ENCODE measurements at places on chromosomes 16 and 17. TPM values are rescaled to one million over a fixed set of nuclear protein-coding genes. Genes with fewer than 3 reads are reported as not detected.

Gene PHF23
- 20.3 TPM for total RNA-seq

Gene PEX12
- total RNA-seq: 4.2 TPM

Gene ELMO3
- 2.4 TPM for total RNA-seq

Gene EXOC3L1
- 3.9 TPM for total RNA-seq

Gene NPIPB8
- not detected for total RNA-seq

Gene KRT32
- not detected for total RNA-seq

GRCh38 chr17:10648956-10649355 lies 8.2 kb downstream of the MYH3 start:
- DNase-seq: no peak

DNA sequence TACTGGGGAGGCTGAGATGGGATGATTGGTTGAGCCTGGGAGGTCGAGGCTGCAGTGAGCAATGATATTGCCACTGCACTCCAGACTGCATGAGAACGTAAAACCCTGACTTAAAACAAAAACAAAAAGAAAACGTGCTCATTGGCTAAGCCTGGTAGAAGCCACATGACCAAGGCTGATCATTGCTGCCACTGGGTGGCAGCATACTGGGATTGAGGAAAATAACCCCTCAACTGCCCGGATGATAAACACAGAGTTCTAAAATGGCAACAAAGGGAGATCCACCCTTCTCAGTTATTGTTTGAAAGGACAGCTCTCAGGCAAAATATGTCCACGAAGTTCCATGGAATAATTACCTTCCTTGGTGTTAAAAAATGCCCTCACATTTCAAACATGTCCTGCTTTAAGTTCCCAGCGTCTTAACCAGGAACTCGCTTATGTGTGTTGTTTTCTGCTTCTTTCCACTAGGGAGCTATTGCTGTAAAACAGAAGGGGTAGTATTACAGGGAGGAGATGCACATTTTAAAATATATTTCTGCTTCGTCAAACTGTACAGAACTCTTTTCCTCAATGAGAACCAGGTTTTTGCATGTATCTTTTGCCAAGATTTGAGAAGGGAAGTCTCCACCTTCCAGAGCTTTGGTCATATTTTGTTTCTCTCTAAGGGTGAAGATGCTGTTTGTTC lies 675.3 kb downstream of the MAF start:
- no peak for DNase-seq

DNA sequence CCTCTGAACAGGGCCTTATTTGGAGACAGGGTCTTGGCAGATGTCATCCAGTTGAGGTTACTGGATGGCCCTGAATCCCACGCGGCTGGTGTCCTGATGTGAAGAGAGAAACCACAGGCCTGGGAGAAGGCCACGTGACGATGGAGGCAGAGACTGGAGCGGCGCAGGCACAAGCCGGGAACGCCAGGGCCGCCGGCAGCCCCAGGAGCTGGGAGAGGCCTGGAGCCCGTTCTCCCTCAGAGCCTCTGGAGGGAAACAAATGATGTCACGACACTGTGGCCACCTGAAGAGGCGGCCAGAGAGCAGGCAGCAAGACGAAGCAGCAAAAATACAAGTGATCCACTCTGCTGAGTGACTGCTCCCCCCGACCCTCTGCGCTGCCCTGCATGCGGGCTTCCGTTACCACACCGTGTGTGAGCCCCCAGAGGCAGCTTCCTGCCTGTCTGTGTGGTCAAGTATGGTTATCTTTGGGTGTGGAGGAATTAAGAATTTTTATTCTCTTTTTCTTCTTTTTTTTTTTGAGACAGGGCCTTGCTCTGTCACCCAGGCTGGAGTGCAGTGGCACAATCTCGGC lies 11.6 kb downstream of the CD7 start:
- no peak for DNase-seq

DNA sequence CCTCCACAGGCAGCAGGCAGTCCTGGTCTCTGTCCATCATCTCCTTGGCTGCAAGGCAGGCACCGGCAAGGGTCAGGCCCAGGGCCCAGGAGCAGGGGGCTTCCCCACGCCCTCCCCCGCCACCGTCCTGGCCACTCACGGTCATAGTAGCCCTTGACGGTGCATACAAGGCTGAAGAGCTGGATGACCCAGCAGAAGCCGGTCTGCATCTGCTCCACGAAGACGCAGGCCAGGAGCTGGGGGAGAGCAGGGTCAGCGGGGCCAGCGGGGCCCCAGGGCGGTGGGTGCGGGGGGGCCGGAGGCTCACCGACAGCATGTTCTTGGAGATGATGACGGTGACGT lies 20.1 kb downstream of the CTU2 start:
- DNase-seq: no peak

DNA sequence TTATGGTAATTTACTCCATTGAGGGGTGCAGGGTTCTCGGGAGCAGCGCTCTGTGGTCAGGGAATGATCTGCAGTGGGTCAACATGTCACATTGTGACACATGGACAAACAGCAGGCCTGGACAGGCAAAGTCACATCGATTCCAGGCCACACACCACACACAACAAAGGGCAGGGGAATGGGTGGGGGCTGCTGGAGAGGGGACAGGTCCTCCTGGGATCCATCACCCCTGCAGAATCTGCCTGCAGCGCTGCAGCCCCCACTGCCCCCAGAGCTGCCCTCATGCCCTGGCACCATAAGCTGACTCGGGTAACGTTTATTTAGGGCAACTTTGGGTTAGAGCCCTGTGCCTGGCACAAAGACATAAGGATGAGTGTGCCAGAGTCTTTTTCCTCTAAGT lies 9.1 kb downstream of the PEMT start:
- DNase-seq: no peak

DNA sequence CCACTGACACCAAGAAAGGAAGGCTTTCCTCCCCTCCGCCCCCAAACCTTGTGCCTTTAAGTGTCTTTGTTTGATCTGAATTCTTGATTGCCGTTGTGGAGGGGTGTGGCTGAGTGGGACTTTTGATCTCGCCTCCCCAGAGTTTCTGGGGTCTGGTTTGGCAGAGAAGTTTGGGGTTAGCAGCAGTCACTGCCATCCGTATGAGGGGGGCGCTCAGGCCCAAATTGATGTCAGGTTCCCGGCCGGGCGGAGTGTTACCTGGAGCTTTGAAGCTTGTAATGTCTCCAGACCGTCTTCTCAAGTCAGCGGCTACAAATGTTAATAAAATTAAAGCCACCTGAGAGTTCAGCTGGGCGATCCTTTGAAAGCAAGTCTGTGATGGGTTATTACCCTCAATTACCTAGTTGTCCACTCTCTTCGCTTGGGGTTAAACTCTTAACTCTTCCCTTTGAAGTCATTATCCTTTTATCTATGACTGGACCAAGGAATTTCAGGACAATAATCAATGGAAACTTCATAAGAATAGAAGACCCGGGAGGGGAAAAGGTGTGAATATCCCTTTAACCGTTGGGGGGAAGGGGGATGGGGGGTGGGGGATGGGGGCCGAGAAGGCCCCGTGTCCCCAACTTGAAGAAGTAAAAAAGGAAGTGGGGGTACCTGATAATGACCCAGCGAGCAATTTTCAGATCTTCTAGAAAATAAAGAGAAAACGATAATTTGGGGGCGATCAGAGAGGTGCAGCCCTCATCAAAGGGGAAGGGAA lies 31.8 kb upstream of the AXIN2 start:
- DNase-seq: no peak

- no peak for DNase-seq
Observed at GRCh38 chr17:77344038-77344437, 203.3 kb downstream of the SEC14L1 start.

- no peak for DNase-seq
Observed at GRCh38 chr16:19843371-19843770, 41.3 kb downstream of the GPRC5B start.

- no peak for DNase-seq
Observed at GRCh38 chr17:15406081-15406480, 61.3 kb downstream of the CDRT4 start.

- DNase-seq: no peak
Observed at GRCh38 chr17:55742272-55743102, 8.4 kb upstream of the PCTP start.

DNA sequence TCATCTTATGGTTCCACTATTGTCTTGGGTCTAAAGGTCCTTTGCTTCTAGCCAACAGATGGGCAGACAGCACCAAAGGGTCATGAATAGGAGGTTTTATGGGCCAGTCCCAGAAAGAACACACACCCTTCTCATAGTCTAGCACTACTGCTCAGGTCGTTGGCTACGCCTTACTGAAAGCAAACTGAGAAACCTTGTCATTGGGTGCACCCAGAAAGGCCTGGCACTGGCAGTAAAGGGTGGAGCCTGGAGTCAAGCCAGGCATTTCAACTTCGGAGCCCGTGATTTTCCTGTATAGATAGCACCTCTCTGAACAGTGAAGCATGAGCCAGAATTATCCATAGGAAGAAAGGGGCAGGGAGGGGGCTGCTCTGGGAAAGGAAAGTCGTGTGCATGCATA lies 74.9 kb downstream of the VAT1L start:
- DNase-seq: no peak

- DNase-seq: no peak
Observed at GRCh38 chr16:12111223-12111622, 134.7 kb downstream of the SNX29 start.

DNA sequence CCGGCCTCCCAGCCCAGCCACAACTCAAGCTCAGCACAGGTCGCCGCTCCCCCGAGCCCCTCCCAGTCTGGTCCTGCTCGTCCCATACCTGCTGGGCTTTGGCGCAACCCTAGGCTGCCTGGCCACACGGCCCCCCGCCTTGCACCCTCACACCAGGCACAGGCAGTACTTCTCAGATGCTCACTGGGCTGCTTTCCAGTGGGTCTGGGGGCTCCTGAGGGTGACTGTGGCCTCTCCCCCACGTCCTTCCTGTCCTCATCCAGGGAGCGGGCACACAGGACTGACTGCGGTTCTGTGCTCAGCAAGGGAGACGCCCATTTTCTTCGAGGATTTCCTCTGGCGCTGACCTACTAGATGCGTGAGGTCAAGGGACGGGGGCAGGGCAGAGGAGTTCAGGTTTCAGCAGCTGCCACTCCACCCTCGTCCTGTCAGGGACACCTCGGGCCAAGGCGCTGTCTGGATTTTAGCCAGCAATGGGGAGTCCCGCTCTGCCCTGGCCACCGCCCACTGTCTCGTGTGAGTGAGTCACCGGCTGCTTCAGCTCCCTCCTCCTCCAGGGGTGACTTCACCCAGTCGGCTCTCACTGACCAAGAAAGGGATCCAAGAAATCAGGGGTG lies 115.8 kb downstream of the NPIPB11 start:
- peak; percentile 98 for DNase-seq

DNA sequence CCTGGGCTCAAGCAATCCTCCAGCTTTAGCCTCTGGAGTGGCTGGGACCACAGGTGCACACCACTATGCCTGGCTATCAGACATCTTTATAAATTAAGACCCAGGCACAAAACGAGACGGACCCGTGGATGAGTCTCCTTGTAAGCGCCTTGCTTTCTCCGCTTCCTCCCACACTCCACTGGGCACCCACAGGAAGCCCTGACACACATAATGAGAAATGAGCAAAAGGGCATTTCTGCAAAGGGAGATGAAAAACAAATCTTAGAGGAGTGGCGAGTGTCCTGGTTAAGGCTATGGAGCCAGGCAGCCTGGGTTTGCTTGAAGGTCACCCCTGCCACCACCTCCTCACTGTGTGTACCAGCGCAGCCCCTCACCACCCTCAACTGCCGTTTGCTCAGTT lies 56.3 kb downstream of the XYLT1 start:
- DNase-seq: no peak

- DNase-seq: no peak
Observed at GRCh38 chr17:28982131-28982793, 23.6 kb downstream of the SEZ6 start.
